ENCODE measurements at places on chromosomes 7 and 10. TPM values are rescaled to one million over a fixed set of nuclear protein-coding genes. Genes with fewer than 3 reads are reported as not detected.
A peak's percentile ranks its signal among the peaks of the same experiment; 100 is the strongest.

Gene ZNF488
- total RNA-seq: 2.1 TPM

Gene TSC22D4
- total RNA-seq: 57.1 TPM

Gene GIMAP7
- total RNA-seq: not detected

Gene KCND2
- 0.17 TPM for total RNA-seq

Gene UCMA
- not detected for total RNA-seq

Gene NRG3
- total RNA-seq: not detected

- DNase-seq: no peak
Measured at GRCh38 chr10:116712989-116713543, 29.3 kb downstream of the HSPA12A start.

DNA sequence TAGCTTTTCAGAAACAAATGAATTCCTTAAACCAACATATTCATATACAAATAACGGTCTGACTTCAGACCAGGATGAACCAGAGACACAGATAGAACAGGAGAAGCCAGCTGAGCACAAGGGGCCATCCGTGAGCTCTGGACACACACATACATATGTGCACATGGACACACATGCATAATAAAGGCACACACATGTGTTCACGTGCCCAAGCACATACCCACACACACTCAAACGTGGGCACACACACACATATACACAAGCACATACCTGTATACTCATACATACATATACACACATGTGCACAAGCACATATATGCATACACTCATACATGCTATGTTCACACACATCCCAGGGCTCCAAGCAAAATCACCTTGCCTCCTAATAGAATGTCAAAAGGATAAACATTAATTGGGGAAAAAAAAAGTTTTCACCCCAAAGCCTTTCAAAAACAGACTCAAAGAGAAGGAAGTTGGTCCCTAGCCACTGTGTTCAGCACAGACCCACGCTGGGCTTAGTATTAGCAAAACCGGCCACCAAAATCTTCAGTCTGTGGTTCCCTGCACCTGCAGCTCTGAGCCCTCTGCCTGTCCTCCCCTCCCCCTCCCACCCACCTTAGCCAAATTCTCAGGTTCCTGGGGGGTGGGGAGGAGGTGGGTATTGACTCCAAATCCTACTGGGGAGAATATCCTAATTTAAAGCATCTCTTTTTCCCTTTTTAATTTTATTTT, 100.4 kb upstream of the MACROH2A2 start:
- DNase-seq: no peak

GRCh38 chr10:110600487-110601101, 33.1 kb downstream of the SMC3 start:
- peak; percentile 70 for DNase-seq

All from PC-3 (cell line).